ENCODE measurements at places on chromosomes 16 and 17. TPM values are rescaled to one million over a fixed set of nuclear protein-coding genes. Genes with fewer than 3 reads are reported as not detected.

G6PC1 gene
- not detected for total RNA-seq

HASPIN gene
- total RNA-seq: 25.2 TPM

SMIM22 gene
- total RNA-seq: not detected

AIPL1 gene
- not detected for total RNA-seq

ELMO3 gene
- 4.6 TPM for total RNA-seq

CAVIN1 gene
- 4.4 TPM for total RNA-seq

TEKT5 gene
- 0.27 TPM for total RNA-seq

LGALS9 gene
- 33.7 TPM for total RNA-seq

TMC8 gene
- 139 TPM for total RNA-seq

PAGR1 gene
- 20.6 TPM for total RNA-seq

DNAH2 gene
- not detected for total RNA-seq

FBXO31 gene
- 33.0 TPM for total RNA-seq

PPP1R27 gene
- total RNA-seq: not detected

CPHXL gene
- not detected for total RNA-seq

FAM171A2 gene
- total RNA-seq: 0.18 TPM

NPIPA5 gene
- 0.46 TPM for total RNA-seq

SPATA32 gene
- 0.21 TPM for total RNA-seq

HNF1B gene
- not detected for total RNA-seq

CRHR1 gene
- not detected for total RNA-seq

LITAFD gene
- not detected for total RNA-seq

MT1G gene
- 14.7 TPM for total RNA-seq

OTOA gene
- not detected for total RNA-seq

NMT1 gene
- total RNA-seq: 170 TPM

ADORA2B gene
- total RNA-seq: 1.9 TPM
